Heart left ventricle (tissue), 16 donors: ENCODE measurements at places on chromosomes 5 and 9. TPM values are rescaled to one million over a fixed set of nuclear protein-coding genes. Genes with fewer than 3 reads are reported as not detected.

DNA sequence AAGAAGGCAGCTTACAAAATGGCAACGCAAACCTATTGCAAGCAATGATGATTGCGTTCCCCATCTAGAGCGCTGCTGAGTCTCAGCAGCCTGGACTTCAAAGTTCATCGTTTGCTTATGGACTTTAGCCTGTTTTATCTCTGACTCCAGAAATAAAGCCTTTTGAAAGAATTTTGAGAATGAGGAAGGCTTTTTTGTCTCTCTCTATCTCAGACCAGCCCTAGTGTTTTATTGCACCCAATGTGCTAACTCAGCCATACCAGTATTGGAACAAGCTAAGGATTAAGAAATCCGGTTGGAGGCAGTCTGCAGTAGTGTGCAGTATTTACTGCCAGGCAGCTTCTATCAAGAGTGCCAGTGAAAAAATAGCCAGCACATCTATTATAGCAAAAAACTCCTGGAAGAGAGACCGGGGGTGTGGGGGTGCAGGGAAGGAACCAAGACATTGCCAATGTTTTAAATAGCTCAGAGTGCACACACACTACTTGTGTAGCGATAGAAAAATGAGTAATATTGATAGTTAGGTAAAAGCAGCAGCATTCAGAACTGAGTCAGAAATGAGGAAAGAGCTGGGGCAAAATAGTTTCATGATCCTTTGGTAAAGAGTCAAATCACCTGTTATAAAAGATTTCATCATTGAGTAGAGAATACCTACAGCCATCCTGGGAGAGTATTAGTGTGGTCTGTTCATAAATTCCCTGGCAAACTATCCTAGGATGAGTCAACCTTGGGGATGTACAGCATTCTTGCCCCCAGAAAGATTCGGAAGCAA is 219.0 kb downstream of the ZNF608 start:
- no peak for DNase-seq

The FGF18 gene
- 40.9 TPM for total RNA-seq

- DNase-seq: no peak
Observed at GRCh38 chr9:132627106-132627505, 42.7 kb downstream of the DDX31 start.

The SLIT3 gene
- total RNA-seq: 14.4 TPM

- no peak for DNase-seq
Observed at GRCh38 chr5:9125852-9126251, 420.0 kb downstream of the SEMA5A start.

- DNase-seq: no peak
Observed at GRCh38 chr9:36846621-36847020, 187.4 kb downstream of the PAX5 start.
